Endothelial cell of umbilical vein (primary cell): ENCODE measurements at places on chromosomes 13 and 19.

GRCh38 chr13:68523838-68524424 lies 1293.8 kb upstream of the PCDH9 start:
- no peak for DNase-seq

DNA sequence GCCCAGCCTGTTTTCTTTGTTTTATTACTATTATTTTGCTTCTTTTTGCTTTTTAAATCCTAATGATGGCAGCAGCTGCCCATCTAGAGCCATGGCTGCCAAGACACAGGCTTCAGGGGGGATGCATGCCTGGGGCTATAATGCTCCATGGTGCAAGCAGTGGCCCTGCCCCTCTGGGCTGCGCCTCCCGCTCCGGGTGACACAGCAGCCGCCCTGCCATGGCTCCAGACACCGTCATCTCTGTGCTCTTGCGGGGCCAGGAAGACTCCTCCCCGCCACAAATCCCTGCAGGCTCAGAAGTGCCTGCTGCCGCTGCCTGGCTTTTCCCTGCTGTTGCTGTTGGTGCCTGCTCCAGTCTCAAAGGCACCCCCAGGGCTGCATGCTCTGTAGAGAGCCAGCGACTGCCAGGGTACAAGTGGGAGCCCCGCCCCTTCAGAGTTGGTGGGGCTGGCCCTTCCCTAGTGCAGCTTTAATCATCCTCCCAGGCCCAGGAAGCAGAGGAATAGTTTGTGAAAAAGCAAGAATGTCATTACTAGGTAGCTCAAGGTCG lies 581.5 kb downstream of the FGF9 start:
- no peak for DNase-seq

DNA sequence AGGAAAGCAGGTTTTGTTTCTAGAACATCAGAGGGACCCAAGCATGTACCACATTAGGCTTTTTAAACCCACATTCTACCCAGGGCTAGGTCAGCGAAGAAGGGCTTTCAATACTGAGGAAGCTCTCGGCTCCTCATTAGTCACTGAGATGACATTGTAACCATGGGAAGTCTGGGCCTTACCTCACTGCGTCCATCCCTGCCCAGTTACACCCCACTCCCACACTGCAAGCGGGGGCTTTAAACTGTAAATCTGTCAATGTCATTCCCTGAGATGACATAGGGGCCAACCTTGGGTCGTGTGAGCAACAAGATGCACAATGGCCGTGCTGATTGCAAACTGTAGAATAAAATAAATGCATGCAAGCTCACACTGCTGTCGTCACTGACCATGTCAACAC lies 21.7 kb upstream of the TFDP1 start:
- DNase-seq, result no peak

- DNase-seq, result peak; percentile 60
These were observed 34.7 kb upstream of the ESD start for GRCh38 chr13:46831588-46832194.

DNA sequence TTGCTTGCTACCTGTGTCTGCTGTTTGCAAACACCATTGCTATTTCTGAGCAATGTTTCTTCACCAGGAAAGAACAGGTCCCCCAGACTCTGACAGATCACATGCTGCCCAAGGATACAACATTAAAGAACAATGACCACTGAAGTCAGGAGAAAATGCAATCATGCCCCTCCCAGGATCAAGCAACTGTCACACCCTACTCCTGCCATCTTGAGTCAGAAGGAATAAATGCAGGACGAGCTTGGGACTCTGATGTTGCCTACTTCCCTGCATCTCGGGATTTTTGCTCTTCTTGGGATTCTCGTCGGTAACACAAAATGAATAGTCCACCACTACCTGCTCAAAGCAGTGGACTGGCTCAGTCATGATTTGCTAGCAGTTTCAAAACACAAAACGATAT lies 490.6 kb downstream of the COG6 start:
- no peak for DNase-seq

GRCh38 chr19:51565583-51565982 lies 5.5 kb upstream of the ZNF175 start:
- no peak for DNase-seq

- no peak for DNase-seq
These were observed 14.9 kb upstream of the SLITRK5 start for GRCh38 chr13:87656306-87656705.

- no peak for DNase-seq
These were observed 432.5 kb downstream of the FGF9 start for GRCh38 chr13:22103046-22104027.

- no peak for DNase-seq
These were observed 3.1 kb upstream of the LINGO3 start for GRCh38 chr19:2311093-2311492.

DNA sequence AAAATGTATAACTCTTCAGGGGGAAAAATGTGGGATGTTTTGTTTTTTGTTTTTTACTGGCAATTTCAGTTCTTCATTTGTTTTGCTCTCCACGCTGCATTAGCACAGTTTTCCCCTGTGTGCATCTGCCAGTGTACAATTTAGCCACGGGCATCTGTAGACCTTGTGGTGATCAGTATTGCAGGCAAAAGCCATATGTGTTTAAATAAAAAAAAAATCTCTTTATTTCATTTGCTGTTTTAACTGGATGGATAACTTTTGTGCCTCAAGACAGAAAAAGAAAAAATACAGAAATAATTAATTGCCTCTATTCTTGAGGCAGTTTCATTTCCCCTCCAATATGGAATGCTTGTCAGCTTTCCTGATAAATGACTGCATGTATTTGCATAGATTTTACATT lies 7.9 kb upstream of the MAB21L1 start:
- no peak for DNase-seq
